Activated T-helper 1 cell treated with anti-CD3 and anti-CD28 coated beads, Interleukin-12 subunit alpha, Interleukin-12 subunit beta, Interleukin-2, Interleukin-4 antibody, amounts not matched to agents 30 ng/mL and 10 ng/mL and 1 ng/mL, durations not matched to agents 14 hours and 24 hours and 36 hours (primary cell): ENCODE measurements at places on chromosomes 11 and 22. TPM values are rescaled to one million over a fixed set of nuclear protein-coding genes. Genes with fewer than 3 reads are reported as not detected.

The NPAS4 gene
- total RNA-seq, result not detected in 2 replicates

DNA sequence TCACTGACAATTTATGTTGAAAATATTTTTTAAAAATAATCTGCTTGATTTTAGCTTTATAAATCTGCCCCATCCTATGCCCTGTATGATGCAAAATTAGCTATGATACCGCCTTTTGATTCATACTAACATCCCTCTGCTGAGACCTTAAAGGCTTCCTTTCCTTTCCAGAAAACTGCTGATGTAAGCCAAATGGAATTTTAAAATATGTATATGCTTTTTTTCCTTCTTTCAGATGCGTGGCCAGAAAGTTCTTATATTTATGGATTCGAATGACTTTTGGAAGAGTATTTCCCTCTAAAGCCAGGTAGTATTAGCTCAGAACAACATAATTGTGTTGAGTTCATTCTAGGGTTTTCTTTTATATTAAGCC, 34.5 kb downstream of the SFI1 start:
- no peak overlapping the region for H3K4me3 ChIP-seq
- H3K27me3 ChIP-seq, result no peaks in the 10 kb centered on the region
- H3K4me1 ChIP-seq, result peaks cover 73% of the 10 kb centered on the region

DNA sequence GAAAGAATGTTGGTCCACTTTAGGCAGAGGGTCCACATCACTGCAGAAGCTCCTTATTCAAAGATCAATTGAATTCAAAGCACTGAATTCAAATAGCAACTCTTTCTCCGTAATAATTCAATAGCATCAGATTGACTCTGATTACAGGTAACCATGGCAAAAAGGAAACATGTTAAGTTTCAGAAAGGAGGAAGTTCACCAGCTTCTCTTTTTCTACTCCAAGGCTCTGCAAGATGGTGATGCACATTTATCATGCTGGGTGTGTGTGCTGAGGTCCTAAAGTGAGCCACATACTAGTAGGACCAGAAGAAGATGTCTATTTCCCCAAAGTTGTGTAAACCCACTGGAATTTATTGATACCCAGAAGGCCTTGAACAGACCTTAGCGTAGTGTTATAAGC, 18.0 kb upstream of the DRD2 start:
- no peaks in the 10 kb centered on the region for H3K4me1 ChIP-seq
- no peaks in the 10 kb centered on the region for H3K27me3 ChIP-seq
- H3K4me3 ChIP-seq, result no peak overlapping the region
- no peaks in the 10 kb centered on the region for H3K36me3 ChIP-seq

DNA sequence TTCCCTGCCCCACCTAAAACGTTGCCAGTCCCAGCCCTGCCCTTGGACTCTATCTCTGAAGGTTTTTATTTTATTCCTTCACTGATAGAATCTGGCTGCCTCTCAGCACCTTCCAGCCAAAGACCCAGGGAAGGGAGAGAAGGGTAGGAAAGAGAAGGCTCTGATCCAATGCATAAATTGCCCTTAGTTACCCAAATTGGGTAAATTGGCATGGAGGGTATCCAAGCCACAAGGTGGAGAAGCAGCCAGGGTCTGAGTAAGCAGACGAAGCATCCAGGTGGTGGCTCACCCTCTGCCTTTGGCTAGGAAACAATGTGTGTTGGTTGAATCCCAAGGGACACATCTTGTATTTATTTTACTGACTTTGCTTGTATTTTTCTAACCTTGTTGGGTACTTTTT, 89.0 kb downstream of the FEZ1 start:
- H3K27me3 ChIP-seq, result peaks cover 35% of the 10 kb centered on the region
- H3K4me1 ChIP-seq, result peaks cover 7% of the 10 kb centered on the region
- no peak overlapping the region for H3K27ac ChIP-seq
- no peak overlapping the region for H3K4me3 ChIP-seq
- no peaks in the 10 kb centered on the region for H3K36me3 ChIP-seq

DNA sequence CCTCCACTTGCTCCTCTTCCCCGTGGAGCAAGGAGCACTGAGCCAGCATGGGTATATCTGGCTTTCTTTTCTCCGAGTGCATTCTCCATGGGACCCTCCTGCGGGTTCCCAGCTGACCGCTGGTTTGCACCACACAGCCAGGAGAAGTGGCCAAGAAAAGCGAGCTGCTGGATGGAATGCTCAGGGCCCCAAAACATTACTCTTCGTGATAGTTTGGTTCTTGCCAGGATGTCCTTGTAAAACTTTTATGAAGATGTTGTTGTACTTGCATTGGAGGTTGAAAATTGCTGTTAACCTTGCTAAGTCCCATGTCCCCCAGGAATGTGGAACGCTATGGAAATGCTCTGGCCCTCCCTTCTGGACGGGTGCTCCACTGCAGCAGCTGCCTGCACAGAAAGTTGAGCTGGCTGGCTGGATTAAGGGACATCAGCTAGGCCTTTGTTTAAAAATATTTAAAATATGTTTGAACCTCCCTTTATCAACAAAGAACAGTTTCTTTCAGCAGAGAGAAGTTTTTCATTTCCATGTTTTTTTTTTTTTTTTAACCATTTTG, 68.7 kb downstream of the ZNRF3 start:
- H3K36me3 ChIP-seq, result peaks cover 2% of the 10 kb centered on the region
- DNase-seq, result no peak

DNA sequence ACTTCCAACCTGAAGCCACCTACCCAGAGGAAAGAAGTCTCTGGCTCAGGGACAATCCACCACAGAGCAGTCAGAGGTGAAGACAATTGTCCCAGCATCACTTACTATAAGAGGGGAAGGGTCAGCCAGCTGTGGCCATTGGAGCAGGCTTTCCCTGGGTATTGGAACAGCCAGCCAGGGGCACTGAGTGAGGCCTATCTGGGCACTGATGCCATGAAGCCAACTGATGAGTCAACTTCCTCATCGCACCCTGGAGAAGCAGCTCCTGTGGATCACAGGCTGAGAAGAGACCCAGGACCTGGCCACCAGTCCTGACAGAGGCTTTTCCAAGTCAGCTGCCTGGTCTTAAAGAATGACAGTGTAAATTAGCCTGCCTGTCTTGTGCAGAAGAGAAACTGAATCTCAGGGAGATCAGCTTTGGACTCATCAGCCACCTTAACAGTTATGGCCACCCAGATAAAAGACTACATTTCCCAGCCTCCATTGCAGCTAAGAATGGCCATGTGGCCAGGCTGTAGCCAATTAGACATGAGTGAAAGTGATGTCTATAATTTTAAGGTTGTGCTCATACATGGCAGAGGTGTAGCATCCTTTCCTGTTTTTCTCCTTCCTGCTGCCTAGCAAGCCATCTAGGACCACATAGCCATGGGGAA, 19.0 kb downstream of the CHST1 start:
- no peaks in the 10 kb centered on the region for H3K36me3 ChIP-seq
- H3K4me3 ChIP-seq, result no peak overlapping the region
- no peaks in the 10 kb centered on the region for H3K4me1 ChIP-seq
- DNase-seq, result no peak
- H3K27ac ChIP-seq, result no peak overlapping the region
- H3K27me3 ChIP-seq, result peaks cover 5% of the 10 kb centered on the region
